ENCODE measurements at places on chromosomes 11 and 22.

DNA sequence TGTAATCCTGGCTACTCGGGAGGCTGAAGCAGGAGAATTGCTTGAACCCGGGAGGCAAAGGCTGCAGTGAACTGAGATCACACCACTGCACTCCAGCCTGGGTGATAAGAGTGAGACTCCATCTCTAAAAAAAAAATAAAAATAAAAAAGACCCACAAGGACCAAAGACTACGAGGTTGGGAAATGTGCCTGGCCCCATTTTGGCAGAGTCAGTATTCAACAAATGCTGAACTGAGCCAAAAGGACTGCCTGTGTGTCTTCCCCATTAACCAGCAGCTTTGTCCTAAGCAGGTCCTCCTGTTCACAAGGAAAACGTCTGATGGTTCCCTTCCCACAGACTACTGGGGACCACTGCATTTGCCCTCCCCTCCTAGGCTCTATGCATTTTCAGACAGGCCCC is 27.6 kb downstream of the ADORA2A start:
- DNase-seq, result no peak

GRCh38 chr11:88169881-88170280 is 5.4 kb downstream of the RAB38 start:
- DNase-seq, result no peak

- no peak for DNase-seq
Measured at GRCh38 chr11:128513915-128514681, 73.3 kb downstream of the ETS1 start.

DNA sequence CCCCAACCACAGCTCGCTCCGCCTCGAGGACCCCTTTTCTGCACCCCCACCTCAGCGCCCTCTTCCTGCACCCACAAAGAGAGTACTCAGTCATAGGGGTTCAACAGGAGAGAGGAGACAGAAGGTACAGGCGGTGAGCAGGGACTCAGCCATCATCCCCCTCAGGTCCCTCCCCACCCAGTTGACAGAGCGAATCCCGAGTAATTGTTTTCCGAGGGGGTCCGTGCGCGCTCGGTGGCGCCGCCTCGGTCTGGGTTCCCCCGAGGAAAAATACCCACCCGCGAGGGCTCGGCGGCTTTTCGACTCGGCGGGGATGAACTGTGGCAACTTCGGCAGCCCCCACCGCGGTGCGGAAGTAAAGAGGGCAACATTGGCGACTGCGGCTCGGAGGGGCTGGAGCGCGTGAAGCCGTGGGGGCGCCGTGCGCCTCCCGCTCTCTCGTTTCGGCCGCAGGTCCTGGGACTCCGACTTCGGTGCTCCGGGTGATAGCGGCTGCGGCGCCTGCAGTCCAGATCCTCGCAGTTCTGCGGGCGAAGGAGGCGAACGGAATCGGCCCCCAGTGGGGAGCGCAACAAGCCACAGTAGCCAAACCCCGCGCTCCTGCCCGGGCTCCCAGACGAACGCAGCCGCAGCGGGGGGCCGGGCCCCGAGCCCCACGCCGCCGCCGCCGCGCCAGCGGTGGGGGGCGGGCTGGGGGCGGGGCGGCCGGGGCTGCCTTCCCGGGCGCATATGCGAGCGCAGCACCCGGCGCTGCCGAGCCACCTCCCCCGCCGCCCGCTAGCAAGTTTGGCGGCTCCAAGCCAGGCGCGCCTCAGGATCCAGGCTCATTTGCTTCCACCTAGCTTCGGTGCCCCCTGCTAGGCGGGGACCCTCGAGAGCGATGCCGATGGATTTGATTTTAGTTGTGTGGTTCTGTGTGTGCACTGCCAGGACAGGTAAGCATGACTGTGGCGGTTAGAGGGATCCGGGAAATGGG is at the start of gene NELL1:
Gene NELL1, plus strand, starts transcription at position 743 of the 976 bp plus-strand sequence.
- DNase-seq, result no peak

DNA sequence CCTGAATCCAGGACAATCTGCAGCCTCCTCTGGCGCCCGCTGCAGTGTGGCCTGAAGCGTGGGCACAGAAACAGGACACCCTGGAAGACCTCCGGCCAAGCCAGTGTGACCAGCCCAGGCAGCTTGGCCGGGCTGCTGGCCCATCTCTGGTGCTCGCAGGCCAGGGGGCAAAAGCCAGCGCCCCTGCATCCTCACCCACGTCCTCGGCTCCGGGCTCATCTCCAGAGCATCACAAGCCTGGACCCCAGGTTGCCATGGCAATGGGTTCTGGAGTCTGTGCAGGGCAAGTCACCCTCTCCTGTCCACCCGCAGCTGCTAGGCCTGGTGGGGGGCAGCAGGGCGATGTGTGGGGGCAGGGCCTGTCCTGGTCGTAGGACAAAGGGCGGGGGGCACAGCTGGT is 9.3 kb upstream of the PDGFB start:
- DNase-seq, result no peak

DNA sequence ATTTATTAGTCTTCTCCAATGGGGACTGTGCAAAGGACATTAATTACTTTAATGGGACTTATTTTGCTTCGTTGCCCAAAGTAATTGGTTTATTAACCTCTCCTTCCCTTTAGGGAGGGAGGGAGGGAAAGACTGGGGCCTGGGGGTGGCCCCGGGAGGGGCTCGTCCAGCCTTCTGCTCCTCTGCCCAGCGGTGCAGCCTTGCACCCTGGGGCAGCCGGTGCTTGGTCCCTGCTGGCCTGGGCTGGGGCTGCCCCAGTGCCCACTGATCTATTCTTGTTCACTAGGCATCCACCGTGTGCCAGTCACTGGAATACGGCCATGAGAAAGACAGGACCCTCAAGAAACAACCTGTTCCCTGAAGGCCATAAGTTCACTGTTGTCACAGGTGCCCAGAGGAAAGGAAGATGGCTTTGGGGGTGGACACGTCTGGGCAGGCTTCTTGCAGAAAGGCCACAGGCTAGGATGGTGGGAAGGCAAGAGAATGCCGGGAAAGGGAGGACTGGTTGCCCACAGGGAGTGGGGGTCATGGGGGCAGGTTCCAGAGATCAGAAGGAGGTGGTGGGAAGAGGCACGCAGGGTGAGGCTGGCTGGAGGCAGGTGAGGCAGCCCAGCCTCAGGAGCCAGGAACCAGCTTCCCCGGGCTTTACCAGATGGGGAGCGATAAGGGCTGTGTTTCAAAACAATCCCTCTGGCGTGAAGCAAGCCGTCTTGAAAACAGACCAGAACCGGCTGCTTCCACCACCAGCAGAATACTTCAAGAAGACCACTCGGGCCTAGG is 47.6 kb upstream of the KCNQ1OT1 start:
- DNase-seq, result no peak

DNA sequence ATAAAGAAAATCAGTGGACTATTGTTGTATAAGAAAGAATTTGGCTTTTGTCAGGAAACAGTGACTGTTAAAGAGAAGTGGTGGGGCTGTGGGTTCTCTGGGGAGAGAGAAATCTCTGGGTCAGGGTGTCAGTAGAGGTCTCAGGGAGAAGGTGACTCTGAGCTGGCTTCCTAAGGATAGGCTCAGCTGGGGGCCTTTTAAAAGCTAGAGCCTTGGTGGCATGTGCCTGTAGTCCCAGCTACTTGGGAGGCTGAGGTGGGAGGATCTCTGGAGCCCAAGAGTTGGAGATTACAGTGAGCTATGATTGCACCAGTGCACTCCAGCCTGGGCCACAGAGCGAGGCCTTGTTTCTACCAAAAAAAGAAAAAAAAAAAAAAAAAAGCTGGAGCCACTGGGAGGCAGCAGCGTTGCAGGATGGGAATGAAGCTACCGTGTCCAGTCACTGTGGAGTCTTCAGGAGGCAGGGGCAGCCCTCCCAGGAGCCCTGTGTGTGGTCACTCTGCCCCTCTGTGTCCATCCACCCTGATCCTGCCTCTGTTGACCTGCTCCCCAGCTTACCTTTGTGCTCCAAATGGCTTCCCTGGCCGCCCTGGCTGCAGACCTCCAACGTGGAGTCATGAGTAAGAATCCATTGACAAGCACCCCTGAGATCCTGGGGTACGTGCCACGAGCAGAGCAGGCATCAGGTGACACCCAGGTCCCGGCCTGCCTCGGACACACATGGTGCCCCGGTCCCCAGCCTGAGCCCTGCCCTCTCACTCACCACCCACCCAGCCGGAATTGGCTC is 5.4 kb upstream of the MIF start:
- no peak for DNase-seq

DNA sequence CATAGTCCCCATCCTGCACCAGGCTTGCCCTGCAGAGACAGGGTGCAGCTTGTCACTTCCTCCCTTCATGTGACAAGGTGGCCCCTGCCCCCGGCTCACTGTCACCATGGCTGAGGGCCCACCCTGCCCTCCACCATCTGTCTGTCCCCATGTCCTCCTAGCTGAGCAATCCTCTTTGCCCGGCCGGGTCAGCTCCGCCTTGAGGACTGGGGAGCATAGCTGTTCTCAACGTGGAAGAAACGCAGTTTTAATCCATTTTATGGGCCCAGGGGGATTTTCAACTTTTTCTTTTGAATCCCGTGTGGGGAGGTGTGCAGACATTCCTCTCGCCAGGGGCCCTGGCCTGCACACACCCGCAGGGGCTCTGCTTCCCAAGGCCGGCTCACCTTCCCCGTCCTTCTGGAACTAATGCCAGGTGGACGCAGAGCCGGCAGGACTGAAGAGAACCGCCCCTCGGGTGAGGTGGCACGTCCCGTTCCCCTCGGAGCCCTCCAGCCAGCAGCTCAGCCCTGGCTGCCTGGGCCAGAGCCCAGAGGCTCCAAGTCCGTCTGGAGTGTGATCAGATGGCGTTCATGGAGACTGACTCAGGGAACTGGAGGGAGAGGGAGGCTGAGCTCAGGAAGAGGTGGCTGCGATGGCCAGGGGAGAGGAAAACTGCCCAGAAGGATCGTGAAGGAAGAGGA is 1108.7 kb downstream of the BRD1 start:
- DNase-seq, result peak; percentile 24

- DNase-seq, result no peak
Measured at GRCh38 chr11:29018631-29019030, 910.4 kb downstream of the METTL15 start.

GRCh38 chr11:132054822-132055221 is 684.4 kb downstream of the NTM start:
- no peak for DNase-seq

GRCh38 chr11:27470166-27470565 is 2.4 kb downstream of the LGR4 start:
- DNase-seq, result no peak

DNA sequence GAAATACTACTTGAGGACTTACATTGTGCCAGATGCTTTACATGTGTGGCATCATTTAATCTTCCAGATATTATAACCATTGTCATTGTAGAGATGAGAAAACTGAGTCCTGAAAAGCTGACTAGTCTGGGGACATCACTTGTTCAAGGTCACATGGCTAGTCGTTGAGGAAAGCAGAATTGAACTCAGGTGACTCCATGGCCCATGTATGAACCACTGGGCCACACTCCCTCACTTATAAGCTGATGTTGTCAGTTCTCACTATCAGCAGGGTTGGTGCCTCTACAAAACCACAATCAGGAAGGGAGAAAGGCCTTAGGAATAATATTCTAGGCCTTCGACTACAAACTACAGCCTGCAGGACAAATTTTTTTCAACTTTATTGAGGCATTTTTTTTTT is 26.1 kb upstream of the ADA2 start:
- DNase-seq, result no peak

DNA sequence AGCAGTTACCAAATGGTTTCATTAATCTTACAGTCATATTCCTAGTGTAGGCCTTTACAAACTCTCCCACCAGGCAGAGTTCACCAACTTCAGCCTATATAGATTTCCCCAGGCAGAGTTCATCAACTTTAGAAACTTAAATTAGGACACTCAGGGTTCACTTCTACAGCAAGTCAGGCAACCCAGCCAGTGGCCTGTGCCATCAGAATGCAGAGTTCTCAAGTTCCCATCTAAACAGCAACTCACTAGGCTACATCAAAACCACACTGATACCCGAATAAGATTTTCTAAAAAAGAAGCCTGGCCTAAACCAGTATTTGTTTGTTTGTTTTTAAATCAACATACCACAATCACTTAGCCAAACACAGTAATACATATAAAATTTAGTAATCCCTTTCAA is 33.7 kb downstream of the PICALM start:
- no peak for DNase-seq

DNA sequence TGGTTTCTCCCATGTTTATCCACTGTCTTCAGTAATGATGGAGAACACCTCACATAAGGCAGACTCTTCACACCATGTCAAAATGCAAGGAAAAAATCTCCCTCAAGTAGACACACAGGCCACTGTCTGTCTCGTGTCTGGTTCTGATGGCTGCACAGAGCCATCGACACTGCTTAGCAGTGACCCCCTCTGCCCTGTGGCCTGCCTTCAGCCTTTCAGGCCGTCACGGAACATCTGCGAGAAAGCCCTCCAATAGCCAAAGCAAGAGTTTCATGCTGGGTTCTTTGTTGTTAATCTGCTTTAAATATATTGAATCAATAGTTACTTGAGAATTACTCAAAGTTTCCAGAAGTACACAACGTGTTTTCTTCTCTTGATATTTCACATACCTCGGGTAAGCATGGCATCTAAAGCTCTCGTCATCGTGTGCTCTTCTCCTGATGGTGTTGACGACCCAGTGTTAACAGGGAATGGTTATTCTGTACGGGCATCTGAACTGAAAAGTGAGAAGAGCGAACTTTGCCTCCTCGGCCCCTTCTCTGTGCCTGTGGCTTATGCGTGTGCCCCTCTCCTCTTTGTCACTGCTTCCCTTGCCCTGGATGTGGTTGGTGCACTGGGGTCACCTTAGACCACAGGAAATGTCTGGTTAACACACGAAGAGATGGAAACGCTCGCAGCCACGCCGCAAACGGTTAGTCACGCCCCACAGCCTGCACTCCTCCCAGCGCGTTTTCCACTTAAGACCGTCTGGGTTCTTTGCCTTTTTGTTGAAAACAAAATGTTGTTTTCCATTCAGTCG is 33.4 kb upstream of the CTTN start:
- DNase-seq, result peak; percentile 35

All from CD8-positive, alpha-beta memory T cell (primary cell).